ENCODE measurements at places on chromosomes 16 and 17.

GRCh38 chr17:57938061-57938502 is 17.1 kb downstream of the CUEDC1 start:
- no peak for DNase-seq

GRCh38 chr17:68197091-68197996 is 50.5 kb upstream of the AMZ2 start:
- peak; percentile 36 for DNase-seq

- DNase-seq: no peak
Observed at GRCh38 chr17:4987767-4988567, 492 bp upstream of the CAMTA2 start.

GRCh38 chr17:73684183-73684582 is 39.9 kb upstream of the SDK2 start:
- no peak for DNase-seq

DNA sequence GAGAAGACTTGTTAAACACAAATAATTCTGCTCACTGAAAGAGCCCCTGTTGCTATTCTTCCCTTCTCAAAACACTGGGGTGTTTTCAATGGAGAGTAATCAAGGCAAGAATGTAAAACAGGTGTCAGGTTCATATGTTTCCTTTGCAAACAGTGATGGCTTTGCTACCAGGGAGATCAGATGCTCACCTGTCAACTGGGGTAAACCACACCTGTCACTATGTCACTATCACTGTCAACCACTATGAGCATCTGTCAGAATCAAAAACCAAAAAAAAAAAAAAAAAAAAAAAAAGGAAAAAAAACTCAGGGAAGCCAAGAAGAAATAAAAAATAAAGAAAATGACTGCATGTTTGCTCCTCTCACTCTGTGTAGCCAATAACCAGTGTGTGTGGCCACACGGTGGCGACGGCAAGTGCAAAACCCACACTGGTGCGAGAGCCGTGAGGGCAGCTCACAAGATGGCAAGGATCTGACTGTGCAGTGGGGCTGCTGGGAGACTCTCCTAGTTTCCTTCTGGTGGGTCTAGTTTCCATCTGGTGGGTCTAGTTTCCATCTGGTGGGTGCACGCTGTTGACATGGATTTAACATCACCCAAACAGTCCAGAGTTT is 22.7 kb downstream of the USP22 start:
- peak; percentile 39 for DNase-seq

DNA sequence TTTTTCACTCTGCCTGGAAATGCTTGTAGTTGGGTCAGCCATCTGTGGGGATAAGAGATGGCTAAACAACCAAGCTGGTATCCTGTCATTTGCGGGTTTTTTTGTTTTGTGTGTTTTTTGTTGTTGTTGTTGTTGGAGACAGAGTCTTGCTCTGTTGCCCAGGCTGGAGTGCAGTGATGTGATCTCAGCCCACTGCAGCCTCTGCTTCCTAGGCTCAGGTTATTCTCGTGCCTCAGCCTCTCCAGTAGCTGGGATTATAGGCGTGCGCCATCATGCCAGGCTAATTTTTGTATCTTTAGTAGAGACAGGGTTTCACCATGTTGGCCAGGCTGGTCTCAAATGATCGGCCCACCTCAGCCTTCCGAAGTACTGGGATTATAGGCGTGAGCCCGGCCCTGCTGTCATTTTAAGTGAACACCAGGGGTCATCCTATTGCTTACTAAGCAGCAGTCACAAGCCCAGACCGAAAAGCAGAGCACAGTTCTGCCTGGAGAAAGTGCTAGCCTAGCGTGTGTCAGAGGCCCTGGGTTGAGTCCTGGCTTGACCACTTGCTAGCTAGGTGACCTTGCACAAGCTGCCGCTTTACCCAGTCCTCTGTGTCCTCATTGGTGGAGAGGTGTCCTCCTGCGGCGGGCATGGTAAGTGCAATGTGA is 4.6 kb downstream of the SMCR8 start:
- DNase-seq: no peak

DNA sequence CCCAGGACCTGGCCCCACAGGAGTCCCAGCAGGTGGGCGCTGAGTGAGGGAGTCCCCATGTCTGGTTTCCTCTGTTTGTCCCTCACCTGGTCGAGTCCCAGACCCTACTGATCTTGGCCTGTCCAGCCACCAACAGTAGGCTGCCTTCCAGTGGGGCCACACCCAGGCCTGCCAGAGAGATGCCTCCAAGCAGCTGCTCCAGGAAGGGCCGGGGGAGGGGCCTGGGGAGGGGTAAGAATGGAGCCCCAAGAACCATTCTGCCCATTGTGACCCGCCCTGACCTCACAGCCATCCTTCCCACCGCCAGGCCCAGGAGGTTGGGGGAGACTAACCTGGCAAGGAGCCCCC is 736 bp downstream of the SPATA20 start:
- DNase-seq: peak; percentile 69

DNA sequence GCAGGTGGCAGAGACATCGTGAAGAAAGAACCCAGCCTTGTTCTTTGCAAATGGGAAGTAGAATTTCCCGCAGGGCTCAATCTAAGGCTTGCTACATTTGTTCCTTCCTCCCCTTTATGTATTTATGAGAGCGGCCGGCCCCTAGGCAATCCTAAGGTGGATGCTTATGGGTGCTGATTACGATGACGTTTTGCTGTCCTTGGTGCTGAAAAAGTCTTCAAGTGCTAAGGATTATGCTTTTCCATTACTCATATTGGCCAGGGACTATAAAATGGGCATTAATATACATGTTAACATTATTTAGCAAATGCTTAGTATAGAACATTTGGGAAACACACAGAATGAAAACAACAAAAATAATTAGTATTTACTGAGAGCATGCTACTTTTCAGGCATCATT is 313.3 kb upstream of the XYLT1 start:
- DNase-seq: no peak

DNA sequence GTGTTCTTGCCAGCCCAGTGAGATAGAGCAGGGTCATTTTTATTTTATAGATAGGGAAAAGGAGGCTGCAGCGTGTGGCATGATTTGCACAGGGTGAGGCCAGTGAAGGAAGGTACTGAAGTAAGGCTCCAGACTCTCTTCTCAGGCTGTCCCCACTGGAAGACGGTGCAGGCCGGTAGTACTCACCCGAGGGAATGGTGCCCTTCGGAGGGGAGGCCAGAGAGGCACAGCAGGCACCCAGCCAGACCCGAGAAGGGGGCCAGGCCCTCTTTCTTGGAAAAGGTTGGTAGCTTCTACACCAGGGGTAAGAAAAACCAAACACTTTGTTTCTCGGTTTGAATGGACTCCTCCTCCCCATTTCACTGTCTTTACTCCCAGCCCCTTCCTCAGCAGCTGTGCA is 288 bp downstream of the ANKRD40CL start:
- DNase-seq: no peak

GRCh38 chr16:68436581-68436980 is 11.7 kb downstream of the SMPD3 start:
- no peak for DNase-seq

- DNase-seq: peak; percentile 19
Observed at GRCh38 chr17:48627623-48628521, 1.7 kb upstream of the HOXB9 start.

- DNase-seq: no peak
Observed at GRCh38 chr16:787978-788398, at the start of gene RPUSD1. Gene RPUSD1, minus strand, starts transcription at chr16:788381. Its CDS starts 644 bp downstream, at chr16:787737.

- DNase-seq: no peak
Observed at GRCh38 chr17:953767-954166, 25.8 kb downstream of the NXN start.

- peak; percentile 31 for DNase-seq
Observed at GRCh38 chr17:6753006-6753445, 2.8 kb upstream of the XAF1 start.

- DNase-seq: no peak
Observed at GRCh38 chr16:83912519-83913244, 13.8 kb downstream of the MLYCD start.

- no peak for DNase-seq
Observed at GRCh38 chr16:17567455-17567854, 96.7 kb upstream of the XYLT1 start.

- no peak for DNase-seq
Observed at GRCh38 chr16:51072591-51072990, 78.5 kb downstream of the SALL1 start.

DNA sequence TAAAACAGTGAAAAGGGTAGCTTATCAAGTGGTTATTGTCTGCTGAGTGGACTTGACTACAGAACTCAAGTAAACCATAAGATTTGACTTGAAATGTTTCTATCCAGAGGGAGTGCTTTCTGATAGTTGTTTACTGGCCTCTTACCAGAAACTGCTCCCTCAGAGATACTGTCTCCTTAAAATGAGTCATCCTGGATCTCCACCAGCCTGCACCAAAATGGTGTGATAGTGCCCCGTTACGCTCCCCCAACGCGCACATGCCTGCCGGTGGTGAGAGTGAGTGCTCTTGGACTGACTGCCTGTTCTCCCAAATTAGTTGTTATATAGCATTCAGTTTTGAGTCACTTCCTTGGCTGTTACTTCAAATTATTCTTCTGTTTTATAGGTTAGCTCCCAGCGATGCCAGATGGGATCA is 22.9 kb downstream of the PRCD start:
- no peak for DNase-seq

All from transverse colon (tissue), 4 donors.